ENCODE measurements at places on chromosomes 4 and X.
A peak's percentile ranks its signal among the peaks of the same experiment; 100 is the strongest.

DNA sequence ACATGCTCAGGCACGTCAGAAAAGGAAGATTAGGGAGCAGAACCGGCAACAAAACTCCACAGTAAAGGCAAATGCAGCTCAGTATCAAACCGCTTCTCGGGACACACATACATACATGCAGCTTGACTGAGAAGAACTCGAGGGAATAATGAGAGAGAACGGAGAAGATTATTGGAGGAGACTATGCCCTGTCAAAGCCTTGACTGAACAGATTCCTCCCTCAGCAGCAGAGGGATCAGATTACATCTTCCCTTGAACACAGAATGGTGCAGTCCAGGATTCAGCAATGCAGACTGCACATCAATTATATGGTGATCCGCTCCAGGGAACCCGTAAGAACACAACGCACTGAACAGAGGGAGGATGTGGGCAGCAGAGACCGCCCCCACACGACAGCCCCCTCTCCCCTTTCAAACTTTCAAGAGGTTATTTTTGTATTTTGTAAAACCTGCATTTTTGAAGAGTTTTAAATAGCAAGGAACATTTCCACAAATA is 183.2 kb downstream of the FBXW7 start:
- peak; percentile 96 for DNase-seq

DNA sequence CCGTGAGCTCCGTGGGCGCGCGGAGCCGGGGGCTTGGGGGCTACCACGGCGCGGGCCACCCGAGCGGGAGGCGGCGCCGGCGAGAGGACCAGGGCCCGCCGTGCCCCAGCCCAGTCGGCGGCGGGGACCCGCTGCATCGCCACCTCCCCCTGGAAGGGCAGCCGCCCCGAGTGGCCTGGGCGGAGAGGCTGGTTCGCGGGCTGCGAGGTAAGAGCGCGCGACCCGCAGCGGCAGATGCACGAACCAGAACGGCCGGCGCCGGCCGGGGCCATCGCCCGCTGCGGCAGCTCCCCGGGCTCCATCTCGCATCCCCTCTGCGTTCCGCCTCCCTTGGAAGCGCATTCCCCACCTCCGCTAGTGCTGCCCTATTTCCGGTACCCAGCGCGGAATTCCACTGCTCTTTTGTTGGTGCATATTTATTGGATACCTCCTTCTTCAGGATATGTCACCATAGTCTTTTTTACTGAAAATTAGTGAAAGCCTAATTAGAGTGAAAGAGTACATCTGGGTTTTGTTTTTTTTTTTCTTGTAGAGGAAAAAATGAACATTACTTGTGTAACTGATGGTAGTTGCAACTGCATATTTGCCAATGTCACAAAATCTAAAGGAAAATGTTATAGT is 797 bp downstream of the PKD2 start:
- DNase-seq = peak; percentile 57

DNA sequence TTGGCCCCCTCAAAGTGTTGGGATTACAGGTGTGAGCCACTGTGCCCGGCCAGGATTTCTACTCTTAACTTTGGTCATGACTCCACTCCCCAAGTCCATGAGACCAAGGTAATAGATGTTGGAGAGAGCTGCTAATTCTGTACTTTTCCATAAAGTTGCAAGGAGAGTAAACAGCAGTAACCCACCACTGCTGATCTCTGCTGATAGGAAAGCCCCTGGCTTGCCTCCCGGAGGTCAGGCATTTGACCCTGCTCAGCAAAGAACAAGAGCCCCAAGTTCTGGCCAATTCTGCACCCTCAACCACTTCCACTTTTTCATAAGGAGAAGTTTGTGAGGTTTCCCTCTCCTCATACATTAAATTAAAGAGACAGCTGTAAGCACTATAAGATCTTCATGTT is 143.0 kb downstream of the RASL11B start:
- no peak for DNase-seq

DNA sequence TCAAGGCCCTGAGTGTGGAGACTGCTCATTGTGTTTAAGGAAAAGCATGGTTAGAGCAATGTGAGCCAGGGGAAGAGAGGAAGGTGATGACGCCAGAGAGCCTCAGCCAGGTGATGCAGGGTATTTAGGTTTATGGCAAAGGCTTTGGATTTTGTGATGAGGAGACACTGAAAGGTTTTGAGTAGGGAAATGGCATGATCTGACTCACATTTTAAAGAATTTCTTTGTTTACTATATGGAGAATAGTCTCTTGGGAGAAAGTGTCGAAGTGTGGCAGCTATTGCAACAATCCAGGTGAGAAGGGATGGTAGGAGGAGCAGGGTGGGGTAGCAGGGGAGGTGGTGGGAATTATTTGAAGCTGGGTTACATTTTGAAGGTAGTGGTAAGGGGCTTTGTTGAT is 293.4 kb upstream of the IGFBP7 start:
- DNase-seq = no peak

GRCh38 chr4:109294468-109295020 is 7.9 kb downstream of the COL25A1 start:
- peak; percentile 67 for DNase-seq

GRCh38 chr4:108371282-108371681 is 202.6 kb upstream of the LEF1 start:
- no peak for DNase-seq

- no peak for DNase-seq
These were observed 280.3 kb downstream of the INPP4B start for GRCh38 chr4:142565771-142566170.

GRCh38 chr4:107977966-107978705 is 11.6 kb upstream of the HADH start:
- DNase-seq = no peak

- DNase-seq = no peak
These were observed 1153.4 kb upstream of the AGA start for GRCh38 chr4:178595500-178596138.

- DNase-seq = no peak
These were observed 198.8 kb downstream of the VEGFC start for GRCh38 chr4:176593943-176594342.

DNA sequence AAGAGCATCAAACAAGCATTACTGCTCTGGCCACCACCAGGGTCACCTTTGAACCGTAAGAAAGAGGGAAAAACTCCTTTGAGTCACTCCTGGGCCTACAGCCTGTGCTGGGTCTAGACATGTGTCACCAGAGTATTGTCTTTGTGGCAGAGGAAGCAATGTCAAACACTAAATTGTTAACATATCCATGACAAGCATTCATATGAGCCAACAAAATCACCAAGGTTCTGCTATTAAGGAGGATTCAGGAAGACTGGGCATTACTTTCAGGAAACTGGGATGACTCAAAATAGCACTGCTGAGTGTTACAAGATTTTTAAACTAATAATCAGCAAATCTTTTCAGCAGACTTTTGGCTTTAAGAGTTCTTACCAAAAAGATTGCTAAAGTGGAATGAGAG is 28.1 kb downstream of the LGI2 start:
- peak; percentile 20 for DNase-seq

DNA sequence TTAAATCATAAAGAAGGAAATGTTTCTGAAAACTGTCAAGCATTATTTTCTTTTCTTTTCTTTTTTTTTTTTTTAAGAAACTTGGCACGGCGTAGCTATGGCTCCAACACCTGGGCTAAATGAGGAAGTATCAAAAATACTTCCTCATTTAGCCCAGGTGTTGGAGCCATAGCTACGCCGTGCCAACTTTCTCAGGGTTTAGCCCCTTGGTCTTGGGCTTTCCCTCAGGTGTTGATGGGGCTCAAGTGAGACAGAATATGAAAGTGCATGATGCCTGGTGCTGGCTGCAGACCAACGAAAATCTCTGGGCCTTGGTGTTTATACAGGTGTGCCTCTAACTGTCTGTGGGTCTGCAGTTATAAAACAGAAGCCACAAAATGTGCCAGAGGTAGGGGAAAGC is 132.7 kb downstream of the ARHGAP24 start:
- DNase-seq = no peak

- no peak for DNase-seq
These were observed 24.4 kb downstream of the LCORL start for GRCh38 chr4:17997129-17997528.

DNA sequence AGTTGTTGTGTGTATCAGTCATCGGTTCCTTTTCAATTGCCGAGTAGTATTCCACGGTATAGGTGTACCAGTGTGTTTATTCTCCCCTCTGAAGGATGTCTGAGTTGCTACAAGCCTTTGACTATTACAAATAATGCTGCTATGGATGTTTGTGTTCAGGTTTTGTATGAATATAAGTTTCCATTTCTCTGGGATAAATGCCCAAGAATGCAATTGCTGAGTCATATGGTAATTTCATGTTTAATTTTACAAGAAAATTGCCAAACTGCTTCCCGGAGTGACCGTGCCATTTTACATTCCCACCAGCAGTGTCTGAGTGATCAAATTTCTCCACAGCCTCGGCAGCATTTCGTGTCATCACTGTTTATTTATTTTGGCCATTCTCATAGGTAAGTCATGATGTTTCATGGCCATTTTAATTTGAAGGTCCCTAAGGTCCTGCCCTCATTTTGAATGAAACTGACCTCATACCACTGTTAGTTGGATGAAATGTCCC is 73.9 kb downstream of the IRF2 start:
- DNase-seq = peak; percentile 92

GRCh38 chr4:40275065-40275730 is 59.9 kb upstream of the CHRNA9 start:
- DNase-seq = no peak

DNA sequence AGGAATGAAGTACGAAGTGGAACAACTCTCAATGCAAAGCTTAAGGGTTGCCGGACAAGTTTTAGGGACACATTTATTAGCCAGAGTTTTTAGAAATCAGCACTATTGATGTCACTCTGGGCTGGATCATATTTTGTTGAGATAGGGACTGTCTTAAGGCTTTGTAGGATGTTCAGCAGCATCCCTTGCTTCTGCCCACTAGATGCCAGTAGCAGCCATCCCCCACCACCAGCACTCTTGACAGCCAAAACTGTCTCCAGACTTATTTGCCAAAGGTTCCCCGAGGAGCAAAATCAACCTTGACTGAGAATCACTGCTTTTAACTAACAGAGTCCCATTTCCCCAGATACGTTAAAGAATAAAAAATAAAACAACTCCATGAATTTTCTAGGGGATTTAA is 1497.3 kb downstream of the STIM2 start:
- peak; percentile 13 for DNase-seq

DNA sequence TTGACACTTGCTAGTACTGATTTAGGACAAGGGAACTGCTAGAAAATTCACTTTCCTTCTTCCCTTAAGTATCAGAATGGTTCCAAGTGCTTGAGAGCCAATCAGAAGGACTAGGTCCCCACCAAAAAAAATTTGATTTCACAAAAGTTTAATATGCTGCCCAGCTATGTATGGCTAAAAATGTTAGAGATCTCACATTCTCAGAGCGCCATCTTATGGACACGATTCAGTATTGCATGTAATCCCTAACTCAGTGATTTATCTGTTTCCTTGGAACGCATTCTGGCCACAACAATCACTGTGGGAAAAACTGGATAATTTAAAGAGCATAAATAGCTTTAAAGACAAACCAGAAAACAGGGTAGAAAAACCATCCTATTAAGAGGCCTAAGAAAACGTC is 255.1 kb upstream of the GPC4 start:
- peak; percentile 49 for DNase-seq

- DNase-seq = no peak
These were observed 394.0 kb upstream of the IGFBP7 start for GRCh38 chr4:57504139-57504538.

- no peak for DNase-seq
These were observed 30.8 kb upstream of the C1GALT1C1 start for GRCh38 chrX:120660637-120661036.

DNA sequence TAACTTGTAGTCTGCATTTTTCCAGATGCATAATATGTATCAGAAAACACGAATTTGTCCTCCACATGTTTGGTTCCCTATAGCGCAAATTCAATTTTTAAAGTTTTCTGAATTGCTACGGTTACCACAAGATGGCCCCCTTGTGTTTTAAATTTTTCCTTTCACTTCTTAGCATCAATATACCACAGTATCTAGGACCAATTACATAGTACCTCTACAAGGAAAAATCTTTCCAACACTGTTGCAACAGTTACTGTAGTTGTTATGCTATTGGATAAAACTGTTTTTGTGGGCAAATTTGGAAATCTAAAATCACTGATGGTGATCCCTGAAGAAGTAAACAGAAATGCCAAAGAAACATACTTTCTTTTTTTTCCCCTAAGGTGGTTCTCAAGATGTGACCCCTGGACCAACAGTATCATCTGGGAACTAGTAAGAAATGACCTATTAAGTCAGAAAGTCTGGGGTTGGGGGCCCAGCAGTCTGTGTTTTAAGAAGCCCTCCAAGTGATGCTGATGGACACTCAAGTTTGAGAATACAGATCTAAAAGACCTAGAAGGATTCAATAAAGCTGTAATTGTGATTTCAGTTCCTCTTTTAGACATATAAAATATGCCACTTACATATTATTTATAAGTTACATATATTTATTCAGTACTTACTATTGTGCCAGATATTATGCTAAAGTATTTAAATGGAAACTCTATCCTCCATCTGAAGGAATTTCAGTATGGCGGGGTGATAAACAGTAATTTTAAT is 3.1 kb downstream of the ZGRF1 start:
- peak; percentile 30 for DNase-seq

GRCh38 chrX:38142610-38143009 is 78.1 kb downstream of the SRPX start:
- DNase-seq = peak; percentile 60

DNA sequence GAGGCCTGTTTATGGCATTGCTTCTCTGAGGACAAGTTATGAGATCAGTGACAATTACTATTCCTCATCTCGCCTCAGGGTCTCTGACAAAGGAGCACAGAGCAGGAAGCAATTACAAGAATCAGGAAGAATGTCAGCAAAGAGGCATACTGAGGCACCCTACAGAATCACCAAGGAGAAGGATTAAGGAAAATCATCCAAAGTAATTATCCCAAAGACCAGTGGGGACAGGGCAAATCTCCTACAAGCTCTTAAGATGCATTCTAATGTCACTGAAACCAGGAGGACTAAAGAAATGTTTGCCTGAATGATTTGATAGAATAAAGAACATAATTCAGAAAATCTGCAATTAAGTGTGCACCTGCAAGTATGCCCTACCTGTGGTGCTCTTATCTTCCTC is 206.2 kb downstream of the RCHY1 start:
- DNase-seq = no peak

DNA sequence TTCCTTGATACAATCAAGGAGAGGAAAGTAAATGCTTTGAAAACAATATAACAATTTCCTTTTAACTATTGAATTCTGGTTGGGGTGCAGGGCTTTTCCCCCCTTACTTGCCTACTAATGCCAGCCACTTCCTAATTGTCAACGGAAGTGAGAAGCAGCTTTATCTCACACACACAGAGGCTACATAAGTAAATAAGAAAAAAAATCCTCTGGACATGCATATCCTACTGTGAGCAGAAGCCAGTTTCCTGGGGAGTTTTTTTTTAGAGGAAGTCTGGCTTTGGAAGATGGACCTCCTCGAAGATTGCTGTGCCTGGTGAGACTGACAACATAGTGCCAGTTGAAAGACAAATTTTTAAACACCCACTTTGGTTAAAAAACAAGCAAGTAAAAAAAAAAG is 180.6 kb downstream of the OPHN1 start:
- no peak for DNase-seq

DNA sequence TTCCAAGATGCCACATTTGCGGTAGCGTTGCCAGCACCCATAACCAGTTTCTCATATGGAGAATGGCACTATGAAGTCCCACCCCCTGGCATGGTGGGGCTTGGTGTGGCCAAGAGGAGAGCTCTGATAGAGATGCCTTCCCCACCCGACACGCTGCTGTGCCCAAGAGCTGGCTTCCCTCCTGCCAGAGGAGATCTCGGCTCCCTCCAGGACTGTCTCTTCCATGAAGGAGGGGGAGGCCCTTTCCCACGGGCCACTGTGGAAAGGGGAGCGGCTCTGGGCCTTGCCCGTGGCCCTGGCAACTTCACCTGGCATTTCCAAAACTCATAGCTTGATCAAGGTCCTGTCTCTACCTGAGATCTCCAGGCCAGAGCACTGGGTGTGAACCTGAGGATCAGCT is 217.3 kb upstream of the PSAPL1 start:
- DNase-seq = no peak
